Fibroblast of skin of left biceps (primary cell): ENCODE measurements at places on chromosomes 16 and 17.

GRCh38 chr17:6340708-6341107, 94.2 kb downstream of the AIPL1 start:
- DNase-seq = no peak

GRCh38 chr16:82639666-82640336, 13.0 kb downstream of the CDH13 start:
- DNase-seq = no peak

DNA sequence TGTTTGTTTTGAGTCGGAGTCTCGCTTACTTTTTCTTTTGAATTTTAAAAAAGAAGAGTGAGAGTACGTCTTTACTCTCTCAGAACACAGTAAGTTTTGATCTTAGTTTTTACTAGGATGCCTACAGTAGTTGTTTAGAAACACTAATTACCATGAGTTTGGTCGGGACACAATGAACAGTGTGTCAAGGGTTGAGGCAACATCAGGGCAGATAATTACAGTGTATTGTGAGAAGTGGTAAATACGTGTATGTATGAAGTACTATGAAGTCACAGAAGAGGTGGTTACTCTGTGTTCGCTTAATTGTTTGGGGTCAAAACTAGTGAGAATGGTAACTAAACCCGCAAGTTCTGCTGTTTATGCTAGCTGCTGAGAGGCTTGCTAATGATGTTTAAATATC, 18.2 kb downstream of the PAFAH1B1 start:
- DNase-seq = no peak

GRCh38 chr17:74790161-74791058, 14.3 kb upstream of the NAT9 start:
- no peak for DNase-seq

GRCh38 chr16:83420206-83420760, 387.5 kb upstream of the HSBP1 start:
- DNase-seq = no peak
